HuH-7 (cell line): ENCODE measurements at places on chromosomes 1 and 21.

GRCh38 chr1:38064197-38064903 lies 17.8 kb upstream of the POU3F1 start:
- DNase-seq, result no peak

GRCh38 chr1:36760081-36760480 lies 274.2 kb downstream of the GRIK3 start:
- no peak for DNase-seq

GRCh38 chr1:208085655-208086515 lies 158.3 kb downstream of the PLXNA2 start:
- DNase-seq, result no peak

GRCh38 chr1:206012086-206012859 lies 9.1 kb upstream of the RAB7B start:
- peak; percentile 51 for DNase-seq

- DNase-seq, result peak; percentile 95
Observed at GRCh38 chr1:27392096-27392777, at the start of gene GPR3. Gene GPR3 (plus strand): TSS chr1:27392622. CDS start chr1:27393799, 1,177 bp downstream.

DNA sequence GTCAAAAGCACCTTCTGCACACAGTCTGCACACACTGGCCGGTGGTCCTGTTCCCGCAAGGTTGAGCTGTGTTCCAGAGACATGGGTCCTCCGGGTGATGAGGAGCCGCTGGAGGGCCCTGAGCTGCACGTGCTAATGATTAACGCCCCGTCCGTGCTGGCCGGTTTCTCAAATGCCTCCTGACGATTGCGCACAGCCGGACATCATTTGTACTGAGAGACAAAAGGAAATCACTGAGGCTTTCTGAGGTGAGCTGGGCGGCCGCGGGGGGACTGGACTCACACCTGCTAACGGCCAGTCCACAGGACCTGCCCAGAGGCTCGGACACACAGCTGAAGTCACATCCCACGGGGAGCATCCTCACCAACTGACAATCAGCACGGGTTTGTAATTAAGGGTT lies 29.2 kb downstream of the POFUT2 start:
- DNase-seq, result peak; percentile 66

DNA sequence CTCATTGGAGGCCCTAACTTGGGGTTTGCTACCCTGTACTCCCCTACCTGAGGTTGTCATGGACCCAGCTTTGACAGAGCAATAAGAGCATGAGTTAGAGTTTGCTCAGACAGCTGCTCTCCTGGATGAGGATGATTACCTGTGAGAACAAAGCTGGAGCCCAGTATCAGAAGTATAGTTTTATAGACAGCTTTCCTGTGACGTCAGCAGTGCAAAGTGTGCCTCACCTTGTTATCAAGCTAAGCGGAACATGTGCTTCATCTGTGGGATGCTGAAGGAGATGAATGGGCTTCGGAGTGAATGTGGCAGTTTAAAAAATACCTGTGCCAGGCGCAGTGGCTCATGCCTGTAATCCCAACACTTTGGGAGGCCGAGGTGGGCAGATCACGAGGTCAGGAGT lies 5.4 kb upstream of the WDR47 start:
- no peak for DNase-seq

- no peak for DNase-seq
Observed at GRCh38 chr1:244353551-244354091, 98.1 kb downstream of the ADSS2 start.

DNA sequence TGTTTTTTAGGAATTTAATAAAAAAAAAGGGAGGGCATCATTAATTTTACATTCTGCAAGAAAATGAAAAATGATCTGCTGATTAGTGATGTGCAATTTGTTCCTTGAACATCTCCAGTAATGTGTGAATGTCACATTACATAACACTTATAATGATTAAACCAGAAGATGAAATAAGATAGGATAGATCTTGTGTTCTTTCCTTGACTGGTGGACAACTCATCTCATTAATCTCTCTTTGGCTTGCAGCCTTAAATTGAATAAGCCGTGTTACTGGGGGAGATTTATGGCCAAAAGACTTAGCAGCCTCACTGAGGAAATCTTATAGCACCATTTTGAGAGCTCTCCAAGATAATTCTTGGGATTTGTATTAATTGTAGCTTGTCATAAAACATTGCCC lies 217.2 kb downstream of the ST6GALNAC3 start:
- no peak for DNase-seq

DNA sequence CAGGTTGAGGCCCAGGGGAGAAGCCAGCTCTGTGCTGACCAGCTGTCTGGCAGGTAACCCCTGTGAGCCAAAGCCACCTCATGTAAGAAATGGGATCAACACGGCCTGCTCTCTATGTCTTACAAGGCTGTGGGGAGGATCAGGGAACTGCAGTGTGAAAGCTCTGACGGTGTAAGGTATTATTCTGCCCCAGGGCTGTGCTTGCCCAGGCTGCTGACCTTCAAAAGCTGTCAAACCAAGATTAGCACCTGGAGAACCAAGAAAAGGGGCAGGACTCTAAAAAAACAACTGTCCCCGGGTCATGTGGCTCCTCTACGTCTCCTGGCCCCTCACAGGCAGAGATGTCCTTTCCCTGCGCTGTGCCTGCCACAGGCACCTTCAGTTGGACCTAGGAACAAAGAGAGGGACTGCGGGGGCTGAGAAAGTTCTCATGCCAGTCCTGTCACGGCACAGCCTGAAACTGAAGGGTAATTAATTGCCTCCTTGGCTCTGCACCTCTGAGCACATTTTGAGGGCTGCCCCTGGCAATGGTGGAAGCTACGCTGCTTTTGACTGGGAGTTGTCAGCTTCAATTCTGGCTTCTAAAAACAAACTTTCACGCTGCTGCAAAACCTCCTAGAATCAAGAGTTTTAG lies 77.6 kb downstream of the PGBD5 start:
- DNase-seq, result no peak

DNA sequence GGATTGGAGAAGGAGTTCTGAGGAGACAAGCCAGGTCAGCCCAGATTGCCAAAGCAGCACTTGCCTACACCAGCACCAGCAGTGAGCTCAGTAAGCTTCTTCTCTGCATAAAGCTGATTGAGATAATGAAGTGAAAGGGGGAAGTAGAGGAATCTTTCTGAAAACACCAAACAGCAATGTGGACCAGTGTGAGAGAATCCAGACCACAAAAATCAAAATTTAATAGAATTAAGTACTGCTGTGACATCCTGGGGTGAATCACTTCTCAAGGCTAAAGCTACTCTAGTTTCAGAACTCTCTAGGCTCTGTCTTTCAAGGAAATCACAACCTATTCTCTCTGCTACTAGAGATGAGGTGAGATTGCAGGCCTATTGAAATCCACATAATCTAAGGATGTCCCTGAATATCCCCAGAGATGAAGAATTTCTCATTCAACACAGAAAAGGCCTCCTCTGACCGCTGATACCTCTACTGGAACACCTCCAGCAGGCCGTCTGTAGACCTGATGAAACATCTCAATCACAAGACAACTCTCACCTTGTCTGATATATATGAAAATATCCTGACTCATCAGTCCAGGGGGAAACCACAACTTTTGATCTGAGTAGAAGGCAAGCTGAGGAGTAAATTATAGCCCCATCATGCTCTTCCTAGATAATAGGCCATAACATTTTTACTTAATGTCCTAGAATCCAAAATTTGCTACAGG lies at the start of gene FCRL4:
Gene FCRL4 (minus strand): TSS at position 127 of the 709 bp plus-strand sequence. CDS start 141 bp downstream, outside the sequence.
- no peak for DNase-seq

DNA sequence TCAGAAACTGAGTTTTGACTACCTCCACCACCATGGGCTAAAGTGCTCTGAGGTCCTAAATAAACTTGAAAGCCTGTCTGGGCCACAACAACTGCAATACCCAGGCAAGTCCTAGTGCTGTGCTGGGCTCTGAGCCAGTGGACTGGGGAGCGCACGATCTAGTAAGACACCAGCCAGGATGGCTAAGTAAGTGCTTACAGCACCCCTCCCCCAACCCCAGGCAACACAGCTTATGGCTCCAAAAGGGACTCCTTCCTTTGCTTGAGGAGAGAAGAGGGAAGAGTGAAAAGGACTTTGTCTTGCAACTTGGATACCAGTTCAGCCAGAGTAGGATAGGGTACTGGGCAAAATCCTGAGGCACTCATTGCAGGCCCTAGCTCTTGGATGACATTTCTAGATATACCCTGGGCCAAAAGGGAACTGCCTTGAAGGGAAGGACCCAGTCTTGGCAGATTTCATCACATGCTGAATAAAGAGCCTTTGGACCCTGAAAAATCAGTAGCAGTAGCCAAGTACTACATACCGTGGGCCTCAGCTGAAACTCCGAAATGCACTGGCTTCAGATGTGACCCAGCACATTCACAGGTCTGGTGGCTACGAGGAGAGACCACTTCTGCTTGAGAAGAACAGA lies 1.6 kb downstream of the C1orf105 start:
- no peak for DNase-seq

DNA sequence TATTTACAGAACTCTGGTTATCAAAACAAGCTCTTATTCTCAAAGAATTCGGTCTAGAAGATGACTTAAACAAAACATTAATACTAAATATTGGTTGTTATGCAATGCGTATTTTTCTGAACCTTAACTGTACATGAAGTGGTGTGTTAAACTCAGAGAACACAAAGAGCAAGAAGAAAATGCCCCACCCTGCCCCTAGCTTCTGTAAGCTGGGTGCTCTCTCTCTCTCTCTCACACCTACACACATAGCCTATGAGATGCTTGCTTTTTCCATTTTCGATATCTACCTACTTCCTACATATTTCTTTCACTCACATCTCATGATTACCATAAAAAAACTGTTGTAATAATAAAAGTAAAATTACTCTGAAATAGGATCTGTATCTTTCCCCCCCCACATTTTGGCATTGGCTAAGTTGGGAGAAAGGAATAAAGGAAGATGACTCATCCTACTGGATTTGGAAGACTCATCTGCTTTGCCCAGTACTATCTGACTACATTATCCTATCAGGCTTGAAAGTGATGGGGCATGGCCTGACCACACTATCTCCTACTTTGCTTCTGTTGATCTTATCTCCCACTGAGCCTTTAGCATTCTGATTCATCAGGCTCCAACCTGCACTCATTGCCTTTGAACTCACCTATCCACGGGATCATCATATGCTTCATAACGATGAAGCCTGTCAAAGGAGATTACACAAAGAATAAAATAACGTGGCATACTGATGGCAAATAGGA lies 2.9 kb downstream of the CRYZ start:
- no peak for DNase-seq

- peak; percentile 95 for DNase-seq
Observed at GRCh38 chr1:119647734-119648619, at the start of gene ZNF697. Gene ZNF697 (minus strand): TSS chr1:119648266. CDS start chr1:119626100, 22,166 bp downstream.

DNA sequence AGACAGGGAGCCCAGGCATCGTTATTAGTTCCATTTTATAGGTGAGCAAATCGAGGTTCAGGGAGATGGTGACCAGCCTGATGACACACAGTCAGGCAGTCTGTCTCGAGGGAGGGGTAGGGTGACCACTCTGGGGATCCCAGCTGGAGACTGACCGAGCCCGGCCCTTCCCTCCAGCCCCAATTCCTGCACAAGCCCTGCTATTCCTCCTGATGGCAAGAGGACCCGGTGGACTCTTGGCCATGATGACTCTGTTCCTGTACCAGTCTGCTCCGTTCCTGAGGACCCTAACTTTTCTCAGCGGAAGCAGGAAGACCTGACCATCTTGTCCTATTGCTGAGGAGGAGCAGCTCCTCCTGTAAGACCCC lies 391 bp downstream of the AGT start:
- DNase-seq, result no peak

DNA sequence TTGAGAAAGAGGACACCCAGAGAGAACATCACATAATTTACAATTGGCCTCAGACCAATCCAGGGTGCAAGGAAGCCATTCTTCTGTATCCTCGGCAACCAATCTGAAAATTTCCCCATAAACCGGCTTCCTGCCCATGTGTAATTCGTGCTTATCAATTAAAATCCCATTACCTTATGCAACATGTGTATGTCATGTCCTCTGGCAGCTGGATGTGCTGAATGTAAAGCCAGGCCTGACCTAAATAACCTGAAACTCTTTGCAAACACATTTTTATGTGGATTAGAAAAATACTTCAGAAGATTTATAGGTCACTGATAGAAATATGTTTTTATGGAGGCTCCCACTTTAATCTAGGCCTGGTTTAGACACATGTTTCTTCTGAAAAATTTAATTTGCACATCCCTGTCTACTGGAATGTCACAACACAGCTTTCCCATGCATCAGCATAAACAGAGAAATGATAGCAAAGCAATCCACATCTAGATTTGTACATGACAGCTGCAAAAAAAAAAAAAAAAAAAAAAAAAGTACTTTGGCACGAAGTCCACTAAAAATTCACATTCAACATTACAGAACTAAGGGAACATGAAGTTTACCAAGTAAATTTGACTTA lies 69.4 kb upstream of the SAMSN1 start:
- DNase-seq, result no peak

DNA sequence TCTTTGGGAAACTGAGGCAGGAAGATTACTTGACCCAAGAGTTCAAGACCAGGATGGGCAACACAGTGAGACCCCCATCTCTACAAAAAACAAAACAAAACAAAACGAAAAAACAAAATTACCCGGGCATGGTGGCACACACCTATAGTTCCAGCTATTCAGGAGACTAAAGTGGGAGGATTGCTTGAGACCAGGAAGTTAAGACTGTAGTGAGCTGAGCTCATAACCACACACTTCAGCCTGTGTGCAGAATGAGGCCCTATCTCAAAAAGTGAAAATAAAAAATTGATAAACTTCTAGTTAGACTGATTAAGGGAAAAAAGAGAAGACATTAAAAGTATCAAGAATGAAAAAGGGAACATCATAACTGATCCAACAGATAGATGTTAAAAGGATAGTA lies 154.0 kb downstream of the RHOU start:
- no peak for DNase-seq

- DNase-seq, result no peak
Observed at GRCh38 chr1:90795431-90795830, 78.3 kb upstream of the BARHL2 start.

- no peak for DNase-seq
Observed at GRCh38 chr1:189899686-189900425, 577.8 kb downstream of the BRINP3 start.

DNA sequence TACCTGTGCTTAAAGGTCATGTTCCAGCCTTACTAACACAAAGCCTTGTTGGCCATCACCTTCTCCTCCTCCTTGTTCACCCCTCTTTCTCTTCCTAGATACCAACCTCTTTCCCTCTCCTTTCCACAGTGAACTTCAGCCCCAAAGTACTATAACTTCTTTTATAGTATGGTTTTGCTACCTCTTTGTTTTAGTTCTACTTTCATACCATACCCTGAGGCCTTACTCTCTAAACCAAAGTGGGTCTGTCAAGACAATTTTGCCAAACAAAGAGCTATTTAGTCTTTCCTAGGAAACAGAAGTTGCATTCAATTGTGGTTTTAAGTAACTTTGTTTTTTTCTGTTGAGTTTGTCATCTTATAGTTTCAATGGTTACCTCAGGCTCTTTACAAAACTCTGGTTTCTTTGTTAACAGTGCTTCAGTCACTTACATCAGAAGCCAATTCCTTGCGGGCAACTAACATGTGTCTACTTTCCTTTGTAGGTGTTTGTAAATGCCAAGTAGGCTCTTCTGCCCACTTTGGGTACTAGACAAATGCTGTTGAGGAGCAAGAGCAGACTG lies 623.9 kb upstream of the PKN2 start:
- no peak for DNase-seq

DNA sequence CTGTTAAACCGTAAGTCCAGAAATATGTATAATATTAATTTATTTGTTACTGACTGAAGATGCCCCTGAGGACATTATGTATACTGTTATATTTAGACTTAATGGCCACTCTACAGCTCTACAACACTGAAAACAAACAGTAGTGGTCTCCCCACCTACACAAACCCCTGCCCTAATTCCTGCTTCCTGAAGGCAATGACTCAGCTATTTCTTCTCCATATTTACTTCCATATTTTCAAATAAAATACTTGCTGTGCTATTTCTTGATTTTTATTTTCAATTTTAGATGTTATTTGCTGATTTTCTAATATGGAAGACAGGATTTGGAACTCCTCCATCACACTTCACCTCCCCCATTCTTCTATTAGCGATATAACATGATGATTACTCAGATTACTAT lies 97.6 kb downstream of the PCNX2 start:
- no peak for DNase-seq
